Activated CD4-positive, alpha-beta memory T cell treated with anti-CD3 and anti-CD28 coated beads for 36 hours (primary cell): ENCODE measurements at places on chromosomes 12 and 14. TPM values are rescaled to one million over a fixed set of nuclear protein-coding genes. Genes with fewer than 3 reads are reported as not detected.

DNA sequence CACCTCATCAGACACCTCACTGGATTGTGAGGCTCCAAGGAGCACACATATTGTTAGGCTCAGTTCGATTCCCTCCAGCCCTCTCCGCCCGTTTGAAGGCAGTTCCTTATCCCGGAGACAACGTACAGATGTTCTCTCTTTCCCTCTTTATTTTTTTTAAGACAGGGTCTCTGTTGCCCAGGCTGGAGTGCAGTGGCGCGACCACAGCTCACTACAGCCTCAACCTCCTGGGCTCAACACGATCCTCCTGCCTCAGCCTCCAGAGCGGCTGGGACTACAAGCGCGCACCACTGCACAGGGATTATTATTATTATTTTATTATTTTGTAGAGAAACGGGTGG is 718 bp upstream of the TROAP start:
- H3K27ac ChIP-seq, result peak overlapping the region; percentile 90
- no peak for DNase-seq
- peaks cover 9% of the 10 kb centered on the region for H3K36me3 ChIP-seq
- H3K4me1 ChIP-seq, result peaks cover 19% of the 10 kb centered on the region

DNA sequence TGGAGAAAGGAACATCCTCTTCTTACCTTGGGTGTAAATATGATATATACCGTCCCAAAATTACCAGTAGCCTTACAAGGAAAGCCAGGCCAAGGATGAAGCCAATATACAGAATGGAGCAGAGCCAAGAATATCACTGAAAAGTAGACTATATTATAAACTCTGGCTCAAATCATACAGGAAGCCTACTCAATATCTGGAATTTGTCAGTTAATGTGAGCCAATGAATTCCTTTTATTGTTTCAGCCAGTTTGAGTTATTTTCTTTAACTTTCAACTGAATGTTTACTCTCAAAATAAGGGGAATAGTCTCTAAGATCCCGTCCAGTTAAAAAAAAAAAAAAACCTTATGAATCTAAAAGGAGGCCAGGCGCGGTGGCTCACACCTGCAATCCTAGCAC is 9.8 kb upstream of the DENND5B start:
- H3K4me3 ChIP-seq, result no peak overlapping the region
- H3K36me3 ChIP-seq, result no peaks in the 10 kb centered on the region
- H3K27ac ChIP-seq, result no peak overlapping the region
- peaks cover 8% of the 10 kb centered on the region for H3K27me3 ChIP-seq
- no peaks in the 10 kb centered on the region for H3K4me1 ChIP-seq
- DNase-seq, result no peak

REM2 gene
- 0.36 TPM for total RNA-seq

RHEBL1 gene
- 15.6 TPM for total RNA-seq

DNA sequence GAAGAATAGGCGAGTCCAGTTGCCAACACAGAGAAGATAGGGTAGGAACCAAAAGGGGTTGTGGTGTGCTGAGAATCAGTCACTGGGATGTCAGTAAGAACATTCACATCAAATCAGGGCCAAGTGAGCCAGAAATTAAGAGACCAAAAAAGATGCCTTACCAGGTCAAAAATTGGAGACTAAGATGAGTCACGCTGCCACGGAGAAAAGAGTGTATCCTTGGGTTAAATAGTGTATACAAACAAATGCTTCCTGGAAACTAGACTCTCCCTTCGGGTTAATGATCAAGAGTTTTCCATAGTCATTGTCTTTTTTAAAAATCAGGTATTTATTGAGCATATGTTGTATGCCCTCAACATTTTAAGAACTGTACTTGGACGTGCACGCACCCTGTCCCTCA is 45.2 kb upstream of the BAZ1A start:
- no peak for DNase-seq
- H3K36me3 ChIP-seq, result no peaks in the 10 kb centered on the region
- H3K27ac ChIP-seq, result no peak overlapping the region
- no peaks in the 10 kb centered on the region for H3K4me1 ChIP-seq

SSPN gene
- total RNA-seq, result not detected
